ENCODE measurements at places on chromosomes 1 and 21. TPM values are rescaled to one million over a fixed set of nuclear protein-coding genes. Genes with fewer than 3 reads are reported as not detected.
A peak's percentile ranks its signal among the peaks of the same experiment; 100 is the strongest.

DNA sequence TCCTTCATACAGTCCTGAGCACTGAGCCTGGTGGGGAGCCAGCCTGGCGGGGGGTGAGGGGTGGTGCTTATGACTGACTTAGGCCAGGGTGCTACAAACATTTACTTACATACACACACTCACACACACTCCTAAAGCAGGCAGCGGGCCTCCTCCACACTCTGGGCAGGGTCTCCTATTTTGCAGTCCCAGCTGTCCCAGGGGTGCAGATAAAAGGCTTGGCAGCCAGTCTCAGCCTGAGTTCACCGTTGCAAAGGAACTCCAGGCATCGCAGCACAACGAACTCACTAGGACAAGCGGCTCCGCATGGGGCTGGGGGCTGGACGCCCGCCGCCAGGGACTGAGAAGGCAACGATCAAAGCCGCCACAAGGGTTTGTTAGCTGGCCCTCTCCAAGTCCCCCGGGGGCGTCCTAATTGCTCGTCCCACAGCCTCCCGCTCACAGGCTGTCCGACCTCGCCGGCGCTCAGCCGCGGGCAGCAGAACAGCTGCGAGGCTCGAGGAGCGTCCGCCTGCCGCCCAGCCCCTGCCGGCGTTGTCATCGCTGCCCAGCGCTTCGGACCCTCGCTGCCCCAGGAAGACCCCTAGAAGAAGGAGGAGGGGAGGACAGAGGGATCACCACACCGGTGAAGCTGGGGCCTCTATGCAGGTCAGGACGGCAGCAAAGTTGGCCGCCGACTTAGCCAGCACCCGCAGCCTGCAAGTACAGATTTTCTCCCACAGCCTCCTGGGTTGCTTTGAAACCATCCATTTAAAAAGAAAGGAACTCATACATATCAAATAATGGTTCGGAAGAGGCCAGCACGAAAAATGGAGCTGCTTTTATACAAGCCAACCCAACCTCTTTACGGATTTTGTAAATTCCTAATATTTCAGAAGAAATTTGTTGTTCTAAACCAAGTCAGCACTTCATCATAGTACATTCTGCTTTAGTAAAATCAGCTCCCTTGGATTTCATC, 6.2 kb downstream of the BARHL2 start:
- no peak for DNase-seq

GRCh38 chr1:85180869-85181268, 19.9 kb downstream of the SYDE2 start:
- no peak for DNase-seq

GRCh38 chr1:32767641-32768040, 49.5 kb downstream of the YARS1 start:
- DNase-seq: no peak

- DNase-seq: no peak
These were observed 4.3 kb downstream of the ATP8B2 start for GRCh38 chr1:154329551-154330131.

DNA sequence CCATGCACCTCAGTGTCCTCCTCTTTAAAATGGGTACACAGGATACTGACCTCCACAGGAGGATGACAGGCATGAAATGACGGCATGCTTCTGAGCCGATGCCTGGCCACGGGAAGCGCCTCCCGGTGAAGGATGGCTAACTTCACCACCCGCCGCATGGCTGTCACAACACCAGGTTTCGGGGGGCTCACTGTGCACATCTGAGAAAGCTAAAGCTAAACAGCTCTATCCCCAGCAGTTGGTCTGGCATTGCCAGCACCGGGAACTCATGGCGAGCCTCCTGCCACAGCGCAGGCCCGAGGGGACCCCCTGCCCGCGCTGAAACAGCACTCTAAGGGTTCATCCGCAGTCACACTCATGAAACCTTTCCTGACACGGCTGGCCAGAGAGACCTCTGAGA, 16.0 kb downstream of the NPHP4 start:
- DNase-seq: no peak

DNA sequence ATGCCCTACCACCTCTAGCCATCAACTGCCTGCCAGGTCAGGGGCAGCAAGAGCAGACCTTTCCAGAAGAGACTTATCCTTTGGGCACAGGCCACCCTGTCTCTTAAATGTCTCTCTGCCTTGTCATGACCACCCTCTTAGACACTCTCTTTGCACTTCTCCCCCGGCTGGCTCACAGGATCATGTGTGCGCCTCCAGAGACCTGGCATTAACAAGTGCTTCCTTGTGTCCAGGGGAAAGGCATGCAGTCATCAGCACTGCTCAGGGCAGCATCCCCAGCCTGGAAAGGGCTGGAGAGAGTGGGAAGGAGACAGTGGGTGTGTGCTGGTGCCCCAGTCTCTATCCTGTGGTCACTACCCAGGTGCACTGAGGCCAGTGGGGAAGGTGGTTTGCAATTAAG, 85.2 kb upstream of the TLR5 start:
- DNase-seq: no peak

DNA sequence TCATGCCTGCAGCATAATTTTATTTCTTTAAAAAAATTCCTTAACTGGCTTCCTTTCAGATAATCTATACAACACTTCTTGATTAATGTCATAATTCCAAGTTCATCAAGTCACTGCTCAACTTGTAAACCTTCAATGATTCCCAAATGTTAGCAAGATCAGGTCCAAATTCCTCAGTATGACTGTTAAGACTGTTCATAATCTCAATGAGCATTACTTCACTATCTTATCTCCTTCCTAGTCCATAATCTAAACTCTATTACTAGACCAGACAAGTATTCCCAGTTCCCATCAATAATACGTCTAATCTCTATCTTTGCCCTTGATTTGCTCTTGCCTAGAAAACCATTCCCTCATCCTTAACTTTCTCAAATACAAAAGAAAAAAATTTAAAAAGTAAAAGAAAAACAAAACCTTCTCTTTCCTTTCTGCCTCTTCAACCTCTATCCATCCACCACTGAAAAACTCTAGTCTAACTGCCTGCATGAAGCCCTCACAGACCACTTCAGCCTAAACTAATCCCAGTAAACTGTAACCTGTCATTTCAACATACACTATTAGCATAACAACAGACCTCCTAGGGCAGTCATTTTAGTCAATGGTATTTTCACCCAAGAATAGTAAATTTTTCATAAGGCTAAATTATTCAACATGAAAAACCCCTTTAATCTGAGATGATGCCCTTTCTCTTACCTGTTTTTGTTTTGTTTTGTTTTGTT, 15.5 kb downstream of the LUZP1 start:
- DNase-seq: no peak

DNA sequence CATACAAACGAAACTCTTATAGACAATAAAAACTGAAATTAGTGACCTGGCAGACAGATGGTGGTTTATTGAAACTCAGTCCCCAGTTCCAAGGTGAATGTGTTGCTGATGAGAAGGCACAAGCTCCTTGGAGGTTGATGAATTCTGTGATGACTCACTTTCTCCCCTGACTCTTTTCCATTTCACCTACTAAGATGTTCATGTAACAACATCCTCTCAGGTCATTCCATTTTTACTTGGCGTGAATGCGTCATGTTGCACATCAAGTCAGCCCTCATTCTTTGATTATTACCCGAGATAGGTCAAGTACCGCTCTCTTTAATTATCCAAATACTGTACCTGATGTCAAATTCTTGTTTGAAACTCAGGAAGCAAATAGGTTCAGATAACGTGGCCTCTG, 10.1 kb upstream of the IL10RB start:
- DNase-seq: no peak

DNA sequence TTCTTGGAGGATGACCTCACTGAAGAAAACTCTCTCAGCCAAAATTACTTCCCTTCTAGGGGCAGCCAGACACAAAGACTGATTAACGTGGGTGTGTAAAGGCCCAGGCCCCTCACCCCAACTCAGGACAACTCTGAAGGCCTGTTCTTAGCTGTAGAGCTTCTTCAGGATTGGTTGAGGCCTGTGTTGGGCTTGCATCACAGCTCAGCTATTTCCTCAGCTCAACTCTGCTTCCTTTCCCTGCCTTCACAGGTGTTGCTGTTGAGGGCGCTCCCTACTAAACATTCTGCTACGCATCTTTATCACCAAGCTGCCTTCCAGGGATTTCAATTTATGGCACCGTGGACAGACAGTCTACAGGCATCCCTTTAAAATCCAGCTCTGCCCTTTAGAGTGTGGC, 36.8 kb downstream of the MAB21L3 start:
- no peak for DNase-seq

- no peak for DNase-seq
These were observed at the start of gene SLAMF6 for GRCh38 chr1:160522622-160523345. TSS of gene SLAMF6 (minus strand) at chr1:160523255. CDS start at chr1:160523192, 63 bp downstream.

DNA sequence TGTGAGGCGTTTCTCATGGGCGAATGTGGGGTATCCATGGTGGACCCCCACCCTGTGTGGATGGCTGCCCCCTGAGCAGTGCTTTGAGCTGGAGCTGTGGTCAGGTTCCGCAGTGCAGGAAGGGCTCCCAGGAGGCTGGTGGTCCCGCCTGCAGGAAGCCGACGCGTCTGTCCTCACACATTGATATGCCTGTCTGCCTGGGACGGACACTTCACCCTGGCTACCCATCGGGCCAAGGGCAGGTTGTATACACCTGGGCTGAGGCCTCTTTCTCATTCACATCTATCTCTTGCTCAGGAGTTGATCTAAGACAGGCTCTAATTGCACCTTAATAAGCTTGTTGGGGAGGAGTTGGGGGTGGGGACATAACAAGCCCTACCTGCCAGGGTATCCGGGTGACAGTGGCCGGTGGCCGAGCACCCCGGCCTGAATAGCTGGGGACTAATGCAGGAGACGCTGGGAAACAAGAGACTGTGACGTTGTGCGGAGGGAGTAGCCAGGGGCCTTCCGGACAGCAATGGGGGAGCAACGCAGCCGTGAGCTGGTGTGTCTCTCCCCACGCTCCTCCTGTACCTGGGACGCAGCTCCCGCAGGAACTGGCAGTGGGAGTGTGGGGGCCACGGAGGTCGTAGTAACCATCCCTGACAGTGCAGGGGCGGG, 21.7 kb downstream of the PDXK start:
- DNase-seq: peak; percentile 82

GRCh38 chr1:225745273-225745672, 32.4 kb upstream of the SRP9 start:
- no peak for DNase-seq

DNA sequence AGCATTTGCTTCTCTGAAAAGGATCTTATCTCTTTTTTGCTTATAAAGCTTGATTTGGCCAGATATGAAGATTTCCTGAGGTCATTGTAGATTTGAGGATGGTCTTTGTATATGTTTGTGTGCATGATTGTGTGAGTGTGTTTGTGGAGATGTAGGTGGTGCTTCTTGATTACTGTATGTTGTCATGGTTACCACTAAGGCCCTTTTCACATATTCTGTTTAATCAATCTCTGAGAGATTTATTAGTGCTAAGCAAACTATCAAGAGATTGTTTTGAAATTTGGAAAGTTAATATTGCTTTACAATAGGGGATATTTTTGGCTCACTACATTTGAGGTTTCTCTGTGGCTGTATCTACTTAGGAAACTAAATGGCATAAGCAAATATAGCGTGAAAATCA, 191.7 kb downstream of the S1PR1 start:
- DNase-seq: no peak

DNA sequence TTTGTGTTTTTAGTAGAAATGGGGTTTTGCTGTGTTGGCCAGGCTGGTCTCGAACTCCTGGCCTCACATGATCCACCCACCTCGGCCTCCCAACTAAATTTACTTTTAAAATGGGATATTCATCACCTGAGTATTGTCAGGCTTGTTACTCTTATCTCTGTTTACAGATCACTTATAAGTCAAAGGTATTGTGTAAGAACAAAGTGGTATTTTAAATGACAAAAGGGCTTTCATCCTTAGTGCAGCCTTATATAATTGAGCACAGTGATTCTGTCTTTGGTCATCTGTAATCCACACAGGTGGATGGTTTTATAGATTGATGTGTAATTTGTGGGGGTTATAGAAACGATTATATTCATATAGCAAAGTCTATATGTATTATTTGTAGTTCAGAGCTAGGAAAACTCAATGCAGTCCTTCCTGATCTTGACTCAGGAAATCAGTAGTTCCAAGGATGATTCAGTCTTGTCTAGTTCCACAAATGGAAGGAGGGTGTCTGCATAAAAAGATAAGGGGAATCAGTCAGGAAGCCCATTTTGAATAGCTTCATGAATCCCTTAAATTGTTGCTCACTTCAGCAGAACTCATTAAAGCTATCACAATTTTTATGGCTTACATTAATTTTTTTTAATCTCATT, 34.6 kb downstream of the STXBP3 start:
- no peak for DNase-seq

- DNase-seq: no peak
These were observed 6.1 kb upstream of the SARS1 start for GRCh38 chr1:109207467-109208103.

DNA sequence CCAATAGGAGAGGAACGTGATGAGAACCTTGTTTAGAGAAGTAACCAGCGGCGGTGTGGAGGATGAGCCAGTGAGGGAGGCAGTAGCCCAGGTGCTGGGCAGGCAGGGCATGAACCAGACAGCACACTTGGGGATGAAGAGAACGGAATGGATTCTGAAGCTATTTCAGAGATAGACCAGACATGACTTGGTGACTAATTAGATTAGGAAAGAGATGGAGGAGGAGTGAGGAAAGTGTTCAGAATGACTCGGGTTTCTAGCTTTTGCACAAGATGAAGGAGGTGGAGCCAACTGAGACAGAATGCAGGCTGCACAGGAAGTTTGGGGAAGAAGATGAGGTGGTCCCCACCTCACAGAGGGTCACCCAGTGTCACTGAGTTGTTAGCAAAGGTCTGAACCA, 5.1 kb downstream of the PEF1 start:
- DNase-seq: peak; percentile 28

DNA sequence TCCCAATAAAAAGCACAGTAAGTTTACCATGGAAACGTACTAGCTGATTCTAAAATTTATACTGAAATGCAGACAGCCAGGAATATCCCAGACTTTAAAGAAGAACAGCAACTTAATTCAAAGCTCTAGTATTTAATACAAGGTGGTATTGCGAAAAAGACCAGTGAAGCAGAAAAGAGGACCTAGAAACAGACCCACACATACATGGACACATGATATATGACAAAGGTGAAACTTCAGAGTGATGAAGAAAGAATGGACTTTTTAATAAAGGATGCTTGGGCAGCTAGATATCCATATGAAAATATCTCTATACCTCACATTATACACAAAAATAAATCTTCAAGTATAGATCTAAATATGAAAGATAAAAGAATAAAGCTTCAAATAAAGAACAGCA, 62.6 kb downstream of the COP1 start:
- no peak for DNase-seq

RPE65 gene
- not detected for total RNA-seq

IFI44 gene
- total RNA-seq: 19.4 TPM

SHE gene
- total RNA-seq: not detected

PRR9 gene
- total RNA-seq: not detected

TRIM58 gene
- not detected for total RNA-seq

OLFM3 gene
- total RNA-seq: not detected

ATP6V1G3 gene
- total RNA-seq: not detected

All from Caki2 (cell line).